Activated CD8-positive, alpha-beta memory T cell treated with anti-CD3 and anti-CD28 coated beads for 4 hours (primary cell): ENCODE measurements at places on chromosomes 1 and 21.
A peak's percentile ranks its signal among the peaks of the same experiment; 100 is the strongest.

GRCh38 chr1:181141431-181141910 lies 53.0 kb downstream of the IER5 start:
- DNase-seq, result peak; percentile 33

GRCh38 chr1:209617047-209617673 lies 33.6 kb downstream of the CAMK1G start:
- DNase-seq, result no peak

- no peak for DNase-seq
Observed at GRCh38 chr21:45513741-45514310, 28.4 kb downstream of the SLC19A1 start.

DNA sequence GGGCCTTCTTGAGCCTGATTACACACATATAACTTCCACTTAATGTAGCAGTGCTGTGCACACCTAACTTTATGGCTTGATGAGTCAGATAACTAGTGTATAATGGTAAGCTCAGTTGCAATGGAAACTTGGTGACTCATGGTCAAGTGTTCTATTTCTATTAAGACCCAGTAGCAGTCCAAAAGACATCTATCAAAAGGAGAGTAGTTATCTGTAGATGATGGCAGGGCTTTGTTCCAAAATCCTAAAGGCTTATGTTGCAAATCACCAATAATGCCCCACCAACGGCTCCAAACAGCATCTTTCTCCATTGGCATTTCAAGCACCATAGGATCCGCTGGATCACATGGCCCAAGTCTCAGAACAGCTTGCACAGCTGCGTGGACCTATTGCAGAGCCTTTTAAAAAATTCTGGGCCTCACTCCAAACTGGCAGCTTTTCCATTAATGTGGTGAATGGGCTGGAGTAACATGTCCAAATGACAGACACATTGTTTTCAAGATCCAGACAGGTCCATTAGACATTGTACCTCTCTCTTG lies 566.8 kb upstream of the USP24 start:
- DNase-seq, result no peak

DNA sequence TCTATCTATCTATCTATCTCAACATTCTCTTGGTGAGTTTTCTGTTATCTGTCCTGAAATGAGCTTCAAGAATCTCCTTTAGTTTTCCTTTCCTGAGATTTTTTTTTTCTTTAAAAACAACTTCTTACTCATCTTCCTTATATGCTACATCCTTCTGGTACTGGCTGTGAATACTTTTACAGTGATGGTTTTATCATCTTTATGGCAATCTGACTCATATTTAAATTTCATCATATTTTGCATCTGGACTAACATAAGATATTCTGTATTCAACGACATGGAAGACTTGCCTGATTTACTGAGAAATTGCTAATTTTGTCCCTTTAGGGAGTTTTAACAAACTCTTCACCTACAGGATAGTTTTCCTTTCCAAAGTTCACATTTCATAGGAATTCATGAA lies 33.0 kb downstream of the PDE4B start:
- no peak for DNase-seq
